Fibroblast of skin of right quadriceps (primary cell): ENCODE measurements at places on chromosomes 6 and 20.

- DNase-seq, result peak; percentile 53
Measured at GRCh38 chr6:166005401-166005943, 162.2 kb downstream of the TBXT start.

- DNase-seq, result no peak
Measured at GRCh38 chr20:12321736-12322135, 404.0 kb downstream of the BTBD3 start.

DNA sequence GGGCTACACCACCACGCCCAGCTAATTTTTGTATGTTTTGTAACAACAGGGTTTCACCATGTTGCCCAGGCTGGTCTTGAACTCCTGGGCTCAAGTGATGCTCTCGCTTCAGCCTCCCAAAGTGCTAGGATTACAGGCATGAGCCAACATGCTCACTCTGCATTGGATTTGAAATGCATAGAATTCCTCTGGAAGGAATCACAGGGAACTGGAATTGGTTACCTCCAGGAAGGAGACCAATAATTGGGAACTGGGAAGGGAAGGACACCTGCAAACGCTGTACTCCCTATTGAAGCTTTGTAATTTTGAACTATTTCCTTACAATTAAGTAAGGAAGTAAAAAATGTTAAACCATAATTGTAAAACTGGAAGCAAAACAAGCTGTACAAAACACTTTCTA lies 12.3 kb upstream of the TP53INP2 start:
- no peak for DNase-seq

- DNase-seq, result no peak
Measured at GRCh38 chr20:58791286-58791685, 59.4 kb downstream of the GNAS-AS1 start.

- no peak for DNase-seq
Measured at GRCh38 chr6:140039364-140039763, 664.9 kb upstream of the CITED2 start.

DNA sequence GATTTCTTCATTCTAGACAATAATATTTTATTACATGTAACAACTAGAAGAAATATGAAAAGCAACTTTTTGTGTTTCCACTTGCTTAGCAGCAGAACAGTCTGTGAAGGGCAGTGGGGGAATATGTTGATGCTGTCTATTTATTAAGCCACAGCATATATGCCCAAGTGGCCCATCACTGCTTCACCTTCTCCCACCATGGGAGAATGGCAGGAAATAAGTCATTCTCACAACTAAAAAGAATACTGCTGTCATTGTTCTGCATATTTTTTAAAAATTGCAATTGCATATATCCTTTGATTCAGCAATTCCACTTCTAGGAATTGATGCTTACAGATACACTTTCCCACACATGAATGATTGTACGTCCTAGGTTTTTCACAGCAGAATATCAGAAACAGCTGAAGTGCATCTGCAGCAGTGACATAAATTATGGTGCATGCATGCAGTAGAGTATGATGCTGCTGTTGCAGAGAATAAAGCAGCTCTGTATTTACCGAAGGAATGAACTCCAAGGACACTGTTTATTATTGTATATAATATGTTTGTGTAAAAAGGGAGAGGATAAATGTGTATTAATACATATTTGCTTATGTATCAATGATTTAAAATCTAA lies 26.8 kb downstream of the KIF3B start:
- no peak for DNase-seq
